Activated naive CD8-positive, alpha-beta T cell treated with anti-CD3 and anti-CD28 coated beads, Interleukin-2, amount 10 ng/mL, durations not matched to agents 7 days and 5 days (primary cell): ENCODE measurements at places on chromosomes 16 and 17. TPM values are rescaled to one million over a fixed set of nuclear protein-coding genes. Genes with fewer than 3 reads are reported as not detected.
A peak's percentile ranks its signal among the peaks of the same experiment; 100 is the strongest.

DNA sequence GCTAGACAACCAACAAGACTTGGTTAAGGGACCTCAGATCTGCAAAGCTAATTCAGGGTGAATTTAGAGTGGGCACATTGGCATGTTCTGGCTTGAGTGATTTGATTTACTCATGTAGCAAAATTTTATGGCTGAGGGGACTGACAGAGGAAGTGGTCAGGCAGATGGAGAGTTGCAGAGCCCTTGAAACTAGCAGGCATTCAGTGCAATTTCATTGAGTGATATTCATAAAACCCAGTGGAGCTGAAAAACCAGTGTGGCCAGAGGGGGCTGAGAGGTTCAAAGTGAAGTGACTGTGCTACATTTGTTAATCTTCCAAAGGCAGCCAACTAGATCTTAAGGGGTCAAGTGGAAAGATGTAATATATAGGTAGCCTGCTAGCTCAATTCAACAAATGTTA is 2.2 kb upstream of the TMEM94 start:
- peaks cover 24% of the 10 kb centered on the region for H3K4me1 ChIP-seq
- H3K4me3 ChIP-seq, result peak overlapping the region; percentile 6
- DNase-seq, result no peak
- no peaks in the 10 kb centered on the region for H3K36me3 ChIP-seq
- H3K27ac ChIP-seq, result peak overlapping the region; percentile 7
- H3K27me3 ChIP-seq, result peaks cover 2% of the 10 kb centered on the region

GRCh38 chr17:72423286-72423589 is 302.4 kb downstream of the SOX9 start:
- H3K4me3 ChIP-seq, result no peak overlapping the region
- peaks cover 2% of the 10 kb centered on the region for H3K4me1 ChIP-seq
- no peaks in the 10 kb centered on the region for H3K27me3 ChIP-seq
- H3K27ac ChIP-seq, result no peak overlapping the region
- H3K36me3 ChIP-seq, result no peaks in the 10 kb centered on the region

- H3K27ac ChIP-seq, result no peak overlapping the region
- H3K36me3 ChIP-seq, result no peaks in the 10 kb centered on the region
- peaks cover 41% of the 10 kb centered on the region for H3K27me3 ChIP-seq
- H3K4me1 ChIP-seq, result peaks cover 2% of the 10 kb centered on the region
Measured at GRCh38 chr17:12666718-12667117, 1.0 kb downstream of the MYOCD start.

- peaks cover 2% of the 10 kb centered on the region for H3K36me3 ChIP-seq
- peaks cover 11% of the 10 kb centered on the region for H3K27me3 ChIP-seq
- H3K4me1 ChIP-seq, result peaks cover 19% of the 10 kb centered on the region
- peak; percentile 77 for DNase-seq
Measured at GRCh38 chr17:3754458-3755334, 31.0 kb downstream of the HASPIN start.

GRCh38 chr17:57545731-57546342 is 199.3 kb downstream of the CCDC182 start:
- peaks cover 4% of the 10 kb centered on the region for H3K36me3 ChIP-seq
- peaks cover 2% of the 10 kb centered on the region for H3K4me1 ChIP-seq
- H3K4me3 ChIP-seq, result no peak overlapping the region
- H3K27ac ChIP-seq, result no peak overlapping the region
- DNase-seq, result no peak

DNA sequence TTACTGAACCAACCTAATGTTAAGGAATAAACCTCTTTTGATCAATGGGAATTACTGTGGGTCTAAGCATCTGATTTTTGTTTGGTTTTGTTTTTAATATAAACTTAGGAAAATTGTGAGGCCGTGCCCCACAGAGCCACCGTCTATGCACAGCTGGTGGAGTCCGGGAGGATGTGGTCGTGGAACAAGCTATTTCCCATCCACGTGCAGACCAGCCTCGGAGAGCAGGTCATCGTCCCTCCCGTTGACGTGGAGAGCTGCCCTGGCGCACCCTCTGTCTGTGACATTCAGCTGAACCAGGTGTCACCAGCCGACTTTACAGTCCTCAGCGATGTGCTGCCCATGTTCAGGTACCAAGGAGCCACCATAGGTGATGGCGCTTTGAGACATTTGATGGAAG is 28.4 kb downstream of the PRMT7 start:
- H3K27me3 ChIP-seq, result no peaks in the 10 kb centered on the region
- H3K36me3 ChIP-seq, result peaks cover 43% of the 10 kb centered on the region
- no peak overlapping the region for H3K27ac ChIP-seq

DNA sequence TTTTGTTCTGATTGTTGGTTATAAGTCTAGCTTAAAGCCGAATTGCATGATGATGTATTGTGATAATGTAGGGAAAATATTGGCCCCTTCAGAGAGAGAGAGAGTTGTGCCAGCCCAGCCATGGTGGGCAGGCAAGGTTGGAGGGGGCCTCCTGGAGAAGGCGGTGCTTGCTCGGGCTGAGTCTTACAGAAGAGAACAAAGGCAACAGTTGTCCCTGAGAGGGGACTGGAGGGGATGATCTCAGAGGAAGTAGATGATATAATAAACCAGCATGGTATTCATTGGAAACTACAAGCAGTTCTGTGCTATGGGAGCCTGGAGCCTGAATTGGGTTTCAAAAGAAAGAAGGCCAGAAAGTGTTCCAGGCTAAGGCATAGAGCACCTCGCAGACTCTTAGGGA is 173.8 kb downstream of the RPTOR start:
- H3K4me3 ChIP-seq, result no peak overlapping the region
- no peak for DNase-seq
- H3K27me3 ChIP-seq, result no peaks in the 10 kb centered on the region
- peaks cover 26% of the 10 kb centered on the region for H3K4me1 ChIP-seq
- H3K27ac ChIP-seq, result peak overlapping the region; percentile 57

DNA sequence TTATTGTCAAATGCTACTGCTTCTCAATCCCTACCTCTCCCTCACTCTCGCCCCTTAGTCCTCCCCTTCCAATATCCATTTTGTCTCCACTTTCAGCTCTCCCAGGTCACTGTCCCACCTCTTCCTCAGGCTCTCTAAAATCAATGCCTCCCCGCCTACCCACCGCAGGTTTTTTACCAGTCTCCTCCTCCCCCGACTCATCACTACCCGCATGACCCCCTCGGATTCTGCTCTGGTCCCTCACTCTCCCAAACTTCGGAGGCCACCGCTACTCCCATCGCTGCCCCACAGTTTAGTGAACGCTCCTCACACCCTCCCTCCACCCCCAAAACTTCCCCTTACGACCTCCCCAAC is 513 bp downstream of the CRLF3 start:
- H3K4me1 ChIP-seq, result peaks cover 40% of the 10 kb centered on the region
- H3K27me3 ChIP-seq, result no peaks in the 10 kb centered on the region
- H3K4me3 ChIP-seq, result peak overlapping the region; percentile 91
- peak overlapping the region; percentile 90 for H3K27ac ChIP-seq
- DNase-seq, result no peak
- H3K36me3 ChIP-seq, result peaks cover 8% of the 10 kb centered on the region

RPL26 gene
- 1,984 TPM for total RNA-seq

MAZ gene
- 418 TPM for total RNA-seq

CA7 gene
- not detected for total RNA-seq
